NCI-H1092 (cell line): ENCODE measurements at places on chromosomes 11 and 22.

DNA sequence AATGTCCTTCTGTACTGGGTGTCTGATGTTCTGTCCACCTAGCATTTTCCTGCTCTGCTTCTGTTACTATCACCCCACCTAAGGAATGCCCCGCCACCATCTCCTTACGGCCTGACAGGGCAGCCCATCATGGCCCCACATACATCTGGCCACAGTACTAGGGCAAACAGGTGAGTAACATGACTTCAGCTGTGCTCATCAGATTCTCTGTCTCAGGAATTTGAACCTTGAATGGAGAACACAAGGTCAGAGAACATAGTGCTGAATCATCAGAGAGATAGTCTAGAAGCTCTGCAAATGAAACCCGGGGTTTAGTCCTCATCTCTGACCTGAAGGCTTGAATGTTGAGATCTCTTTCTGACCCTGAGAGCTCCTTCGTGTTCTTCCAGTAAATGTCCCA, 32.4 kb downstream of the ZC3H12C start:
- DNase-seq: no peak

- DNase-seq: no peak
Observed at GRCh38 chr22:42282252-42282942, 11.9 kb upstream of the TCF20 start.

- DNase-seq: no peak
Observed at GRCh38 chr11:11770296-11770695, 71.5 kb upstream of the USP47 start.

DNA sequence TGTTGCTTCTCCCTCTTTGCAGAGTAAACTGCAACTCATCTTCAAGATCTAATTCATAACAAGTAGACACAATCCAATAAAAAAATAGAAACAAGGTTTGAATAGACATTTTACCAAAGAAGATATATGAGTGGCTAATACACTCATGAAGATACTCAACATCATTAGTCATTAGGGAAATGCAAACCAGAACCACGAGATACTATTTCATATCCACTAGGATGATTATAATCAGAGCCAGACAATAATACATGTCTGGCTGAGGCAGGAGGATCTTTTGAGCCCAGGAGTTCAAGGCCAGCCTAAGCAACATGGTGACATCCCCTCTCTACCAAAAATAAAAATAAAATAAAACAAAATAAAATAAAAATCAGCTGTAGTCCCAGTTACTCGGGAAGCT, 85.0 kb downstream of the ATG16L2 start:
- DNase-seq: no peak

GRCh38 chr22:19331975-19332374, 40.5 kb upstream of the CLTCL1 start:
- DNase-seq: no peak

DNA sequence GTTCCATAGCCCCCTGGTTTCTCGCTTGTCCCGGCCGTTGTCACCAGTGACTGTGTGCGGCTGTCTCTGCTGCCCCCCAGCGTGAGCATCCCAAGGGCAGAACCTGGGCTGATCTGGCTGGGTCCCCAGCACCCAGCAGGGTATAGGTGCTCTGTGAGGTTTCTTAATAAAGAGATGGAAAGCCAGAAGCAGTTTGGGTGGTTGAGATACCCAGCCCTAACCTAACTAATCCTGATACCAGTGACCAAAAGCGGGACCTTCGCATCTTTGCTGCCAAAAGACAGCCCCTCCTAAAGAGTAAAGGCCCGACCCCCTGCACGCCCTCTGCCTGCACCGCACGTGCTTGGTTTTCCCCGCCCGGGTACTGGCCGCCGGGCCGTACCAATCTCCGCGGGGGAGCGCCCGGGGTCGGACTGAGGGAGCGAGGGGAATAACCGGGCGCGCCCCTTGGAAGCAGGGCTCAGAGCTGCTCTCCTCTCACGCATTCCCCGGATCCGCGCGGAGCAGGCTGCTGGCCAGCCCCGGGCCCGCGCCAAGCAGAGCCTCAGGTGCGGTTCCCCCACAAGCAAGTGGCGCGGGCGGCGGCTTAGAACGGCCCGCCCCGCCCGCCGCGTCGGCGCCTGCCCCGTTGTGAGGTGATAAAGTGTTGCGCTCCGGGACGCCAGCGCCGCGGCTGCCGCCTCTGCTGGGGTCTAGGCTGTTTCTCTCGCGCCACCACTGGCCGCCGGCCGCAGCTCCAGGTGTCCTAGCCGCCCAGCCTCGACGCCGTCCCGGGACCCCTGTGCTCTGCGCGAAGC, at the start of gene DGAT2:
Gene DGAT2 (plus strand): TSS at position 667 of the 797 bp plus-strand sequence. CDS start 214 bp downstream, outside the sequence.
- DNase-seq: peak; percentile 84

DNA sequence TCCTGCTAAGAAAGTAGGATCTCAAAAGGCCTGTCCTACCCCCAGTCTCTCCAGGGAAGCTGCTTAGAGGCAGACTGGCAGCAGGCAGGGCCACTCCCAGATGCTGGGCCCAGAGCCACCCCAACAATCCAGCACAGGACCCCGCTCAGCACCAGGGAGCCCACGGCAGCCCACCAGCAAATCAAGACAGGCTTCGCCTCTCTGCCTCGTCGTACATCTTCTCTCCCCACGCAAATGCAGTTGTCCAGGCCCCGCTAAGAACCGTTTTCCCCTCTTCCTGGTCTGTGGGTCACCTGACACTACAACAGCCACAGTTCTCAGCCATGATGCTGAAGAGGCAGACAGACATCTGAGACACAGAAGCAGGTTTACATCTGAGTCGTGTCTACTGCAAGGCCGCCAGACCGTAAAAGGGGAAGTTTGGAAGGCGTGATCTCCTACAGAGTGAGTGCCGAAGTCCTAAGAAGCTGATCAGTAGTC, 51.1 kb downstream of the IGSF9B start:
- DNase-seq: no peak

DNA sequence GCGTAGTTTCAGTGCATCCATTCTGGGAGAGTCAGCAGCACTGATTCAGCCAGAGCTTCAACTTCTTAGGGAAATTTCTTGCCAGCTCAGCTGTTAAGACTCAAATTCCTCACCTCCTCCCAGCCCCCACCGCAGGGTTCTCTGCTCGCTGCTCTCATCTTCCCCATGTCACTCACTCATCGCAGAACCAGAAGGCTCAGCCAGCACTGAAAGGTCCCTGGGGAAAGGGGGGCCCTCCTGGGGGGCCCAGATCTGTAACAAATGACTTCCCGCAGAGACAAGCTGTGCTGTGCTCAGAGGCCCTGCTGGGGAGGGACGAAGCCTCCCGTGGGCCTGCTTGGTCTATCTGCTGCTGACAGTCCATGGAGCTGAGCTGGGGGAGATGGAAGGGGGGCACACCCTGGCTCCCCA, 220.6 kb downstream of the NTM start:
- no peak for DNase-seq

DNA sequence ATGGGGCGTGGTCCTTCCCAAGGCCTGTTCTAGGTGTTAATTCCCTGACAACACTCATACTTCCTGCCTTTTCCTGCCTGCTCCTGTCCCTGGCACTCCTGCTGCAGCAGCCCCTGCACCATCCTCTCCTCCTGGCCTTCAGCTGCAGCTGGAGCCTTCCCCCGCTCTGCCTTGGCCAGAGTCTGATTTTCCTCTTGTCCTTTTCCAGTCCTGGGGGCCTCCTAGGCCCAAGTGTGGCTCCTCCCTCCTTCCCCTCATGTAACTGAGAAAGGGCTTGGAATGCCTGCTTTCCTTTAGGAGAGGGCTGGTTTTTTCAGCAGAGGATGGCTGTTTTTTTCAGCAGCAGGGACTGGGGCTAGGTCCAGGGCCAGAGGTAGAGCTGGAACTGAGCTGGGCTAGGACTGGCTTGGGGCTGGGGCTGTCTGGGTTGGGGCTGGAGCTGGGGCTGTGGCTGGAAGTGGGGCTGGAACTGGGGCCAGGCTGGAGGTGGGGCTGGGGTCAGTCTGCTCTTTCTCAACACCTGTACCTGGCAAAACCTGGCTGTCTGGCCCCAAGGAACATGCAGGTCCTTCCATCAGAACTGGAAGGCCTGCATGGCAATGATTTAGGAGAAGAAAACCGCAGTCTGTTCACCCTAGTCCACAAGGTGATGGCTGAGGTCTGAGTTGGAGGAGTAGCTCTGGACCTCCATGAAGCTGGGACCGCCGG, 23.6 kb downstream of the ZC3H7B start:
- DNase-seq: no peak

DNA sequence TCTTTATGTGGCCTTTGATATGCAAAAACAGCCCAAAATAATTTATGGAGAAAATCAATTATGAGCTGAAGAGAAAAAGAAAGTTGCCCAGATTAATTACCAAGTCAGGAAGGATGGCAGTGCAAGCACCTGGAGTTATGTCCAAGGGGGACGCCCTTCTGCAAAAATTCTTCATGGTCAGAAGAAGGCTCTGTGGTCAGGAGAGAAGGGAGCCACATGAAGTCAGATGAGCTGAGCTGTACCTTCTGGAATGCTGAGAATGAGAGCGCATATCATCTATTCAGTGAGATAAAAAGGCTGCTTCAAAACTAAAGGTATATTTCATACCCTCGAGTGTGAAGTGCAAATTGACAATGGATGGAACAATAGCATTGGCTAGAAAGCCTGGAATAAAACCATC, 607.4 kb downstream of the NTM start:
- DNase-seq: no peak

GRCh38 chr22:39545386-39546365, 13.1 kb upstream of the RPS19BP1 start:
- DNase-seq: no peak

DNA sequence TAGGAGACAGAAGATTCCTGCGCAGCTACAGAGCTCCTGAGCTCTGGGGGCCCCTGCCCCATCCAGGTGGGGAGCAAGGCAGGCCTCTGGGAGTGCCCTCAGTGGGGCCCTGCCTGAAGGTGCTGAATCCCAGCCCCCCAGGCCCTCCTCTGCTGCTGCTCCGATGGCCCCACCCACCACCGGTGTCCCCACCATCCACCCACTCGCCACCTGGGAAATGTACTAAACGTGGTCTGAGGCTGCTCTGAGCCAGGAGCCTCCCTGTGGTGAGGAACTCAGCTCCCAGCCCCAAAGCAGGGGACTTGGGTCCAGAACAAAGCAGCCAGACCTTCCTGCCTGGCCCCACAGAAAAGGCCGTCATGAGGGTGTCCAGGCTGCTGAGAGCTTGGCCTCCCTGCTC, 289.4 kb downstream of the CTTN start:
- DNase-seq: no peak

GRCh38 chr22:43883012-43883661, 8.7 kb downstream of the PNPLA5 start:
- DNase-seq: no peak

- no peak for DNase-seq
Observed at GRCh38 chr11:133918608-133919260, 38.0 kb downstream of the IGSF9B start.

GRCh38 chr22:37203354-37204044, 8.8 kb downstream of the SSTR3 start:
- DNase-seq: no peak

- no peak for DNase-seq
Observed at GRCh38 chr11:105202844-105203548, 63.4 kb upstream of the CARD18 start.

GRCh38 chr22:39350757-39351688, 1.2 kb downstream of the SYNGR1 start:
- DNase-seq: no peak

DNA sequence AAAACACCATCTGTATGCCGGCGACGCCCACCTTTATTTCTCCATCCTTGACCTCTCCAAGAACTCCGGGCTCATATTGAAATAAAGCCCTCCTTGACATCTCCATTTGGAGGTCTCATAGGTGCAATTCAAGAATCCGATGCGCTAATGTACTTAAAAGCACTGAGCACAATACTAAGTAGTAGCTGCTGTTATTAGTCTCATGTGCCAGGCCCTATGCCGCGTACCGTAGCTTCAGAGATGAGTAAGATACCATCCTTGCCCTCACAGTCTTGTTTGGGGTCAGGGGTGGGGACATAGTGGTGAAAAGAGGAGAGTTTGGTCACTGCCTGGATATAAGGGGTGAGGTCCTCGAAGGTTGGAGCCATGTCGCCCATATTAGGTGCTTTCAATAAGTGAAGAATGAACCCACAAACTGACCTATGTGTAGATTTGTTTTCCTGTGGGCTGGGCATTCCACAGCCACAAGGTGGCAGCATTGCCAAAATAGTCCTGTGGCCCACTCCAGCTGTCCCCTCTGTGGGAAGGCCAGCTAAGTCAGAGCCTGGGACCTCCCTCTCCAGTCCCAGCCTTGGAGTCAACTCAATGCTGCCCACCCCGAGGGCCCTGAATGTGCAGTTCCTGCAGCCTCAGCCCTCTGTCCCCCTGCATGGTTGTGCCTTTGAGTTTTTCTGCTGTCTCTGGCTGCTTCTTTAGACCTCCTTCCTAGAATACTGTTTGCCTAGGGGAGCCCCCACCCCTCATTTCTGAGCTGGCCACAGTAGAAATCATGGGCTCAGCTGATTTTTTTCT, 6.5 kb downstream of the DCPS start:
- peak; percentile 75 for DNase-seq

GRCh38 chr11:27201454-27202302, 161.1 kb downstream of the BBOX1 start:
- DNase-seq: peak; percentile 96

DNA sequence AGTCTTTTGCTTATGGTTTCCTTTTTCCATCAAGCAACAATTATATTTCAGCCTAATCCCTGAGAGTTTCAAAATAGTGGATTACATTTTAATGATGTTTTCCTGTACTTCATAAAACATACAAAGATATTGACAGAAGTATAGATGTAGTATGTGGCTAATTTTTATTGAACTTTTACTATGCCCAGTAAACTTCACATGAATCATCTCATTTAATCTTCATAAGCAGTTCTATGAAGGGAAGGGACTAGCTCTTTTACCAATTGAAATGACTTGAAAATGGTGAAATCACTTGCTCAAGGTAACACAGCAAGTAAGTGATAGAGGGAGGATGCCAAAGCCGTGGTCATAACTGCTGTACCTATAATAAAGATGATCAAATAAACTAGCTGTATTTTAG, 27.5 kb downstream of the RTN3 start:
- no peak for DNase-seq

- DNase-seq: no peak
Observed at GRCh38 chr11:875769-876301, 33.2 kb downstream of the TSPAN4 start.

GRCh38 chr22:40716116-40716515, 36.8 kb downstream of the MCHR1 start:
- DNase-seq: no peak

GRCh38 chr11:61103851-61104423, 1.6 kb downstream of the CD5 start:
- no peak for DNase-seq

DNA sequence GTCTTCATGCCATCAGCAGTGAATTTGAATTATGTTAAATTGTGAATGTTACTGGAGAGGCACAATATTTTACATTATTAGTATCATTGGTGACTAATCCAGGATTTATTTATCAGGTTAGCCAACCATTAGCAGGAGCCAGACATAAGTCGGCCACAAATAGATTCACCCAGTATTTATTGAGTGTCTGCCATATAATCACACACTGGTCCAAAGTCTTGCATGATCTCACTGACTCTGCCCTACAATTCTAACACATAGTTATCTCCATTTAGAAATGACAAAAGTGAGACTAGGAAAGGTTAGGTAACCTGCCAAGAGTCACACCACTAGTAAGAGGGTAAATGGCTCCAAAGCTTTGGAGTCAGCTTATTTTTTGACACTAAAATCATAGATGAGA, 179.6 kb downstream of the BLID start:
- DNase-seq: no peak

- DNase-seq: no peak
Observed at GRCh38 chr11:39725081-39725480, 1734.4 kb downstream of the LRRC4C start.

- DNase-seq: peak; percentile 25
Observed at GRCh38 chr11:134388590-134388989, 23.5 kb downstream of the B3GAT1 start.

- no peak for DNase-seq
Observed at GRCh38 chr11:32426819-32427615, 8.3 kb downstream of the WT1 start.
